NCI-H1417 (cell line): ENCODE measurements at places on chromosomes 11 and 22.

- DNase-seq = no peak
Observed at GRCh38 chr22:48781868-48782267, 1045.8 kb downstream of the BRD1 start.

- peak; percentile 88 for DNase-seq
Observed at GRCh38 chr11:14644226-14645014, 816 bp downstream of the PDE3B start.

- no peak for DNase-seq
Observed at GRCh38 chr22:38448945-38449745, 5.9 kb downstream of the KCNJ4 start.

DNA sequence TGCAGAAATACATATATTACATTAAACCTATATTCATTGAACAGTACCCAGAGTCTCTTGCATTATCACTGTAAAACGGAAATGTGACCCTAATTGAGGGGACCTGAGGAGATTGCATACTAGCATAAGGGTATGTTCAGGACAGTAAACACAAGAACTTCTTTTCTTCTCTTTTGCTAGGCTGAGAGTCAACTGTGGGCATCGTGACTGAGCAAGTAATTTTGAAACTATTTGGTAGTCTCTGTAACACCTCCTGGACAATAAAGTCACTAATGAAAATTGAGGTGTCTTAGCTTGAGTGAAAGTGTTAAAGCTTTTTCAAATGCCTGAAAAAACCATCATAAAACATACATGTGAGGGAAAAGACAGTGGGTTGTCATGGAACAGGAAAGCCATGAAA, 90.9 kb downstream of the PDHX start:
- no peak for DNase-seq

DNA sequence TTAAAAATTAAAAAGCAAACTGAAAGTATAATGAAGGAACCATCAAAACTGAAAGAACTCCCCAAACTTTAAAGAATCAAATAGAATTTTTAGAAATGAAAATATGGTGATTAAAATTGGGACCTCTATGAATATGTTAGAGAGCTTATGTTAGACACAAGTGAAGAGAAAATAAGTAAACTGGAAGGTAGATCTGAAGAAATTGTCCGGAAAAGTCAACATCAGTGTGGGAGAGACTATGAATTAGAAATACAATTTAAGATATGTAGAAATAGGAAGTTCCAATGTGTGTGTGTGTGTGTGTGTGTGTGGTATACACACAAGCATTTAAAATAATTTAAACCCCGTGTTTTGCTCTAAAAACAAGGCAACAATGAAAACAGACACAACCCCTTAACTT, 4.9 kb upstream of the OR8B4 start:
- no peak for DNase-seq

GRCh38 chr11:103079833-103080232, 12.1 kb downstream of the DCUN1D5 start:
- no peak for DNase-seq

DNA sequence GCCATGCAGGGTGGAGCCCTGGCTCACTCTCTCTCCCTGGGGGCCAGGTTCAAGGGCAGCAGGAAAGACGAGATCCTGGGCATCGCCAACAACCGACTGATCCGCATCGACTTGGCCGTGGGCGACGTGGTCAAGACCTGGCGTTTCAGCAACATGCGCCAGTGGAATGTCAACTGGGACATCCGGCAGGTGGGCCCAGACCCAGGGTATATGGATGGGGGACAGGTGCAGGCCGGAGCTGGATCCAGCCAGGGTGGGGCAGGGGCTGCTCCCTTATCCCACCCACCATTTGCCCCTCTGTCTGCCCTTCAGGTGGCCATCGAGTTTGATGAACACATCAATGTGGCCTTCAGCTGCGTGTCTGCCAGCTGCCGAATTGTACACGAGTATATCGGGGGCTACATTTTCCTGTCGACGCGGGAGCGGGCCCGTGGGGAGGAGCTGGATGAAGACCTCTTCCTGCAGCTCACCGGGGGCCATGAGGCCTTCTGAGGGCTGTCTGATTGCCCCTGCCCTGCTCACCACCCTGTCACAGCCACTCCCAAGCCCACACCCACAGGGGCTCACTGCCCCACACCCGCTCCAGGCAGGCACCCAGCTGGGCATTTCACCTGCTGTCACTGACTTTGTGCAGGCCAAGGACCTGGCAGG, 2.9 kb downstream of the TRPT1 start:
- no peak for DNase-seq

DNA sequence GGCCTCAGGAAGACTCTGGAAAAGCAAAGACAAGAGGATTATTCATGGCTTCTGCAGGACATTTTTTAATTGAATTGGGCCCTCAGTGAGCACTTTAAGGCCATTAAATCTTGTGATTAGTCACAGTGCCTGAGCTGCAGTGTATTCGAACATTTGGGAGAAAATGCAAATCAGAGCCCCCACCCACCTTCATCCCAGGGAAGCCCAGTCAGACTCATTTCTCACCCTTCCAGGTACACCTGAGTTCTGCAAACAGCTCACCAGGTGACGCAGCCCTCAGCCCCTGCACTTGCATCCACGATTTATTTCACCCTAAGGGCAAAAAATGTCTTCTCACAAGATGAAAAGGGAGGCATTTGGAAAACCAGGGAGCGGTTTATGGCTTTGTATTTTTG, 128.7 kb downstream of the MPPED1 start:
- DNase-seq = peak; percentile 57

DNA sequence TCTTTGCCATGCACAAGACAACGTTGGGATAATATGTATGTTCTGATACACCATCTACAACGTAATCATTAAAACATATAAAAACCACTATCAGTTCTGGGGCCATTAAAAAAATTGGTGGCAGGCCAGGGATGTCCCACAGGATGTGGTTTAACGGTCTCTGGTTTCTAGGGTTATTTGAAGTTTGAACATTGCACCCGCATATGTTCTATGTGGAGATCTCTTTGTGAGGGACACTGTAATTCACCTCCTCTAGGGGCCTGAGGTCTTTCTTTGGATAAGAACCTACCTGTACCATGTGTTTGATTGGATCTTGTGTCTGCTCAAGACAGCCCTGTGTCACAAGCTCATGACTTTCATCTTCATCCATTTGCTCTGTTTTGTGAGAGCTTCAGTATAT, 73.2 kb downstream of the GGTLC2 start:
- DNase-seq = no peak

- DNase-seq = no peak
Observed at GRCh38 chr22:40653361-40653760, 16.8 kb upstream of the MRTFA start.

DNA sequence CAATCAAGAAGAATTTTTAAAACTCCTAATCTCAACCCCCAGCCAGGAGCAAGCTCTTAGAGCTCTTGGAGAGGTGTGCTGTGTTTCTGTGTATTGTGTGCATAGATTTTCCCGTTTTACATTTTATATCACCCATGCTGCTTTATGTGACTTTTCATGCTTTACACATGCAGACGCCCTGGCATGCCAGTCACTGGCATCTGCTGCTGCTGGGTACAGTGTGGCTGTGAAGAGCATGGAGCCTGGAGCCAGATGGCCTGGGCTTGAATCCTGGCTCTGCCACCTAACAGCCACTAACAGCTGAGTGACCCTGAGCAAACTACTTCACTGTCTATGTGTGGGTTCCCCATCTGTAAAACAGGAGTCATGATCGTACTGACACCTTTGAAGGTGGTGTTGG, 23.1 kb downstream of the POLR3H start:
- DNase-seq = no peak
